Activated T-helper 17 cell treated with anti-CD3 and anti-CD28 coated beads, Interleukin-2, amount 50 U/mL, for 72 hours (primary cell): ENCODE measurements at places on chromosomes 6 and 20.

DNA sequence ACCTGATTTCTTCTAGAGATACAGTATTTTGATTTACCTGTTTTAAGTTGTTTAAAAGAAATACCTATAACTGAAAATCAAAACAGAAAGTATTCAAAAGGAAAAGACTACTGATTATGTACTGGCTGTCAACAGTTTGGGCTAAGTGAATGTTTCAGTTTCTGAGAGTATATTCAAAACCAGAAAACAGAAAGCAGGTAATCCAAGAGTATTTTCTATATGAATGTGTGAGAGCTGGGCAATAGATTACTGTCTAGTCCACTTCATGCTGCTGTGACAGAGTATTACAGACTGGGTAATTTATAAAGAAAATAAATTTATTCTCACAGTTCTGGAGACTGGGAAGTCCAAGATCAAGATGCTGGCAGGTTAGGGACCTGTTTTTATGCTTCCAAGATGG, 261.0 kb downstream of the ARHGAP18 start:
- ATAC-seq, result peak; percentile 96

DNA sequence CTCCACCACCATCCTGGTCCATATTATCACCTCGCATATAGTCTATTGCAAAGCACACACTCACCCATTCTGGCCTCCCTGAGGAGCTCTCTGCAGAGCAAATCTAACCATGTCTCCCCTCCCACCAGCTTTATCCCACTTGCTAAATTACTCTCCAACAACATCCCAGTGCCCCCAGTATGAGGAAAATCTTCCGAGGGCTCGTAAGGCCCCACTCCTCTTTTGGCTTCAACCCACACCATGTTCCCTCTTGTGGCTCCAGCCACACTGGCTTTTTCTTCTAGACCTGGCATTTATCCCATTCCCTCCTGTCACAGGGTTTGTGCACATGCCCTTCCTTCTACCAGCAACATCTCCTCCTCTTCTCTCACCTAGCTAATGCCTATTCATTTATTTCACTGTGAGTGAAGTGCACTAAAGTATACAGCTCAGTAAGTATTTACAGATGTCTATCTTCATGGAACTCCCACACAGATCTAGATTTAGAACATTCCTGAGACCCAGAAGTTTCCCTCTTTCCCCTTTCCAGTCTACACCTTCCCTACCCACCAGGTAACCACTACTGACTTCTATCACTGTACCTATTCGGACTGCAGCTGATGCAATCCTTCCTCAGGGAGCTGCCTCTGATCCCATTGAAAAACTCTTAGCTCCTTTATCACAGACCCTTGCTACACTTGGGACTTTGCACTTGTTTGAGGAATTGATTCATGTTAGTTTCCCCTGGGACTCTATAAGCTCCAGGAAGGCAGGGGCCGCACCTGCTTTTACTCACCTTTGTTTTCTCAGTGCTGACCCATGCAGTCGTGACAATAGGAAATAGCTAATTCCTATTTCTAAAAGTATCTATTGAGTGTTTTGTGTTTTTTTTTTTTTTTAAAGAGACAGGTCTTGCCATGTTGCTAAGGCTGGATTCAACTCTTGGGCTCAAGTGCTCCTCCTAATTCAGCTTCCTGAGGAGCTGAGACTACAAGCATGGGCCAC, 15.5 kb downstream of the MRPL14 start:
- ATAC-seq, result no peak

- peak; percentile 87 for ATAC-seq
These were observed 52.4 kb upstream of the ERVFRD-1 start for GRCh38 chr6:11163932-11164331.

GRCh38 chr20:50333812-50334211, 143.2 kb downstream of the CEBPB start:
- no peak for ATAC-seq

DNA sequence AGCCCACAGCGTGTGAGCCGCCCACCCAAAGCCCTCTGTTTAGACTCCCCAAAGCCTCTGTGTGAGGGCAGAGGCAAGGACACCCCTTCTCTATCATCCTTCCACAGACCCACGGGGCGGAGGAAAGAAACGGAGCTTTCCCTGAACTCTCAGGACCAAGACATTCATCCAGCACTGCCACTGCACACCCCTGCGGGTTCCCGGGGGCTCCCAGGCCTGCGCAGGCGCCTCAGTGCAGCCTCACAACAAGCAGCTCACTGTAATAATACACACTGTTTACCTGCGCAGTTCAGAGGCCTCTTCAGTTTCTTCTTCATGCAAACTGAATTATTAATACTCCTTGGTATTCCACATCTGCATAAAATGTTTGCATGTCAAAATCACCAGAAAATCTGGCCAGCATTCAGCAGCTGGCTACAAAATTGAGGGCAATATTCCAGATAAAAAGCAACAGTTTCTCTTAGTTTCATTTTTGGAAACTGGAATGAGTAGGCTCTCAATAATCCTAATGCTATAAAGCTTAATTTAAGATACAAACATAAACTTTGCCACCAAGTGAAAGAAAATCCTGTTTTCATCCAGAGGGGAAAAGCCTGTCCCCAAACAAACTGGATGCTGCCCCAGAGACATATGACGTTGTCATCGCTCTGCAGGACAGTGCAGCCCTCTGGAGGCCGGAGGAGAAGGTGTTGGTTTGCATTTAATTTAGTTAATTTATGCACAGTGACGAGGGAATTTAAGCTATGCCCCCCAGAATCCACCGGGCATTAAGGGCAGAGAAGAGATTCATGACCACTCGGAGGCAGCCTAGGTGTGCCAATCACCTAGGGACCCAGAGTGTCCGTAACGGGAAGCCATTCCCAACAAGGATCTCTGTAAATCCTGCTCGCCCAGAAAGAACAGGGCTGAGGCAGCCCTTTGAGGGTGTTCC, 45.3 kb downstream of the NINL start:
- ATAC-seq, result no peak

- ATAC-seq, result no peak
These were observed 27.6 kb downstream of the KIF25 start for GRCh38 chr6:168024951-168025510.

GRCh38 chr6:26375270-26375669, 7.6 kb upstream of the BTN2A2 start:
- ATAC-seq, result no peak

DNA sequence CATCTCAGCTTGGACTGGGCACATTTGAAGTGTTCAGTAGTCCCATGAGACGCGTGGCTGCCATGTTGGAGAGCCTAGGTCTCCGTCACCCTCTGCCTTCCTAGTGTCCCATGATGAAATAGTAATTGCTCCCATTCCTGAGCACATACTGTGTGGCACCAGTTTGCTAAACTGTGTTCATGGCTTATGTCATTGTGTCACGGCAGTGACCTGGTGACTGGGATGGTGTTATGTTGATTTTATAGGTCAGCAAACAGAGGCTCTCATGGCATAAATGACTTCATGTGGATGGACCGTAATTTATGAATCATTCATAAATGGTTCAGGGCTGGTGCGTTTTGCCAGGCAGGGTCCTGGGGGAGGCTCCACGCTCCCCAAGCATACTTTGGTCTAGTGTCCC, 3.8 kb downstream of the BCAS4 start:
- no peak for ATAC-seq

GRCh38 chr6:40280231-40280630, 306.9 kb downstream of the LRFN2 start:
- ATAC-seq, result no peak

GRCh38 chr20:35111141-35111888, 18.7 kb upstream of the TRPC4AP start:
- peak; percentile 43 for ATAC-seq

DNA sequence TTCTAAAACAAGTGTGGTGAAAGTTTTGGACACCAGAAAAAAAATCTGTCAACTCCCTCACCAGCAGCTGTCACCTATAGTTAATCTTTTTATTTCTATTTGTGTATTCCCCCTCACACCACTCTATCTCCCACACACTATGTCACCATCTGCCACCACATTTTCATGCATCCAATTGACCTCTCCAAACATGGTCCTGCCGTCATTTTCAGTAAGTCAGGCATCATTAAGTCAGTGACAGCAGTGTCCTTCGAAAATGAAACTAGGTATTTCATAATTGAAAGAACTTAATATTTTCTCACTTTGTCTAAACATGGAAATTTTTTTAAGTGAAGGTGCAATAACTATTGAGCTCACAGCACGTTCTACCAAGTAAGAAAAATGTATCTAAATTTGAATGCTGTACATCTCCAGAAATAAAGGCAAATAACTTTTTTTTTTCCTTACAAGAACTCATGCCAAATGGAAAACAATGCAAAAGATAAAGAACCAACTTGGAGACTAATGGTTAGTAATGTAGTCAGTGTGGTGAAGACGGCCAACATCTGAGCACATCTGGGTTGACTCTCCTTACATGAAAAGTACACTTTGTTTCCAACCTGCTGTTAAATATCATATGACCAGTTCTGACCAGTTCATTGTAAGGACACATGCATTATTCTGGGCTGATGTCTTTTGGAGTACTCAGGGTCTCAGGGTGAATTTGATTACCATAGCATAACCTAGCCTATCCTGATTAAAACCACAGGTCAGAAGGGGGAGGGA, 623.3 kb upstream of the MANEA start:
- ATAC-seq, result no peak

- ATAC-seq, result no peak
These were observed 302.1 kb downstream of the ZNF217 start for GRCh38 chr20:53291548-53291947.
